ENCODE measurements at places on chromosomes 2 and 18. TPM values are rescaled to one million over a fixed set of nuclear protein-coding genes. Genes with fewer than 3 reads are reported as not detected.

Gene PLGLB2
- total RNA-seq, result 2.0 TPM

Gene GPR45
- not detected for total RNA-seq

DNA sequence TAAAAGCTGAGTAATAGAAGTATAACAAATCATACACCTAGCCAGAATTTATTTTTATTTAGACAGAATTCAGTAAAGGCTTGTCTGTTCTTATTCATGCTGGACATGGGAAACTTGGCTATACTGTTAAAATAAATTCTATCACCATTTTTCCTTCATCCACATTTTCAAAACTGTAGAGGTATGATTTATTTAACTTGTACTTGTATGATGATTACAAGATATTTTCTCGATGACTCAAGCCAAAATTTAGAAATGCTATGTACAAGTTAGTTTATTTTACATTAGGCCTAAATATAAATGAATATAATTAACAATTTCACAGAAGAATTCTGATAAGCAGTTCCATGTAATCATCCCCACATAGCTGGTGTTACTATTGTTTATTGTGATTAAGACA lies 194.8 kb upstream of the DOK6 start:
- DNase-seq, result no peak

DNA sequence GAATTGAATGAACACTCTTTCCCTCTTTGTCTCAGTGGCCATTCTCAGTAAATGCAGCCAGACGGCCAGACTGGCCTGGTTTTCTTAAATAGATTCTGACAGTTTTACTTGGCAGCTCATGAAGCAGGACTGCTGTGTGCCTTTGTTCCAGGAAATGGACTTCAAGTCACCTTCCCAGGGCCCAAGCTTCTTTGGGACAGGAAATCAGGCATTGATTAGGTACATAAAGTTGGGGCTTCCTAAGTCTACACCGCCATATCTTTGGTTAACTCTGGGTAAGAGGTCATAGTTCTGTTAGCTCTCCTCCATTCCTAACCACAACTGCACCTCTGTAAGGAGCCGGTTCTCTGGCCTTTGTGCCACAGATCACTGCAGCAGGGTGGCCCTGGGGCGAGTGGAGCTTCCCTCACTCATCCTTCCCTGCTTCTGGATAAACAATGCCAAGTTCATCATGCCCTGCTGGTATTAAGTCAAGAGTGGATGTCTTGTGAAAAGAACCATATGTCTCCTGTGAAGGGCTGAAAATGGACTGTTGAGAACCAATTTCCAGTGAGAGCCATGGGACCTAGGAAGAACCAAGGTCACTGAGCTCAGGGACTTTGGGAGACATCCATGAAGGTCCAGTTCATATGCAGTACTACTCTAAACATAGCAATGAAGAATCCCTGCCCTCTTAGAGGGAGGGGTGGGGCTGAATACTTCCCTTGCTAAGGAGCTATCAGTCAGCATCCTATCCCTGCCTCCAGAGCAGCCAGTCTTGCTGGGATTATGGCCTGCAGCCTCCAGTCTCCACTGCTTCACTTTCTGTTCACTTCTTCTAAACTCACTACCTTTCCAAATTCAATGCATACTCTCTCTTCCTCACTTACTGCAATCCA lies 122.6 kb upstream of the XPO1 start:
- no peak for DNase-seq

- no peak for DNase-seq
These were observed 99.5 kb downstream of the MAIP1 start for GRCh38 chr2:200054681-200055468.

GRCh38 chr2:216653093-216653799 lies 20.0 kb downstream of the IGFBP2 start:
- DNase-seq, result no peak

All from activated T-helper 2 cell treated with anti-CD3 and anti-CD28 coated beads, Interferon-gamma antibody, Interleukin-2, Interleukin-4, amounts not matched to agents 10 μg/mL and 5 μg/mL and 100 μg/mL, durations not matched to agents 14 hours and 24 hours and 36 hours (primary cell).